Cardiac septum (tissue), 1 donor: ENCODE measurements at places on chromosomes 1 and 21. TPM values are rescaled to one million over a fixed set of nuclear protein-coding genes. Genes with fewer than 3 reads are reported as not detected.
A peak's percentile ranks its signal among the peaks of the same experiment; 100 is the strongest.

- DNase-seq = no peak
These were observed 16.8 kb downstream of the UCK2 start for GRCh38 chr1:165844114-165844798.

DNA sequence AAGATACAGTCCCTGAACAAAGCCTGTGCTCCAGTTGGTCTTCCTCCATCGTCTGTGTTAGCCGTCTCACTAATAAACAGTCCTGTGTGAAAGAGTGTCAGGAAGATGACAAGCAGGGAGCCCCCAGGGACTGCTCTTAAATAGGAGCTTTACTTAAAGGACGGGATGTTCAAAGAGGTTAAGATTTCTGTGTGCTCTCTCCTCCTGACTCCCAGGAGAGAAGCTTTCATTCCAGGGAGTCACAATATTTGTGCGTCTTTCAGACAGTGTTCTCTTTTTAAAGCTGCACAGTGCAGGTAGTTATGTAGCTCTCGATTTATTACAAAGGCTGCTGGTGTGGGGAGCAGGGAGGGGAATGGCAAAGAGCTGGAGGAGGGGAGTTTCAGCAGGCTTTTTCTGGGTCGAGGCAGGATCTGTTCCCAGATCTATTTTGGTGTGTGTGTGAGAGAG, 43.5 kb downstream of the STYXL2 start:
- no peak for DNase-seq

Gene MROH9
- not detected for total RNA-seq

Gene FDPS
- 83.1 TPM for total RNA-seq

DNA sequence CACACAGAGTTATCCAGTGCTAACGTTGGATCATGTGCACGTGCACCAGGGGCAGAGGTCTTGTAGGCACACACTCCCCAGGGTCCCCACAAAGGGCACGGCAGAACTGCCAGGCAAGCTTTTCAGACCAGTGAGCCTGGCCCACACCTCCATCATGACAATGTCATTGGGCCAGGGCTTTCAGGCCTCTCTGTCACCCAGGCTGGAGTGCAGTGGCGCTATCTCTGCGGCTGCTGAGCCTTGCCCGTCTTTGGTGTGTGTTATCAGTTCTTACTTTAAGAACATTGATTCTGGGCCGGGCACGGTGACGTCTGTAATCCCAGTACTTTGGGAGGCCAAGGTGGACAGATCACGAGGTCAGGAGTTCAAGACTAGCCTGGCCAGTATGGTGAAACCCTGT, 44.2 kb downstream of the PKNOX1 start:
- no peak for DNase-seq

GRCh38 chr1:206575165-206575893, 36.9 kb downstream of the EIF2D start:
- DNase-seq = peak; percentile 82

GRCh38 chr1:234589854-234590620, 19.9 kb downstream of the IRF2BP2 start:
- no peak for DNase-seq

DNA sequence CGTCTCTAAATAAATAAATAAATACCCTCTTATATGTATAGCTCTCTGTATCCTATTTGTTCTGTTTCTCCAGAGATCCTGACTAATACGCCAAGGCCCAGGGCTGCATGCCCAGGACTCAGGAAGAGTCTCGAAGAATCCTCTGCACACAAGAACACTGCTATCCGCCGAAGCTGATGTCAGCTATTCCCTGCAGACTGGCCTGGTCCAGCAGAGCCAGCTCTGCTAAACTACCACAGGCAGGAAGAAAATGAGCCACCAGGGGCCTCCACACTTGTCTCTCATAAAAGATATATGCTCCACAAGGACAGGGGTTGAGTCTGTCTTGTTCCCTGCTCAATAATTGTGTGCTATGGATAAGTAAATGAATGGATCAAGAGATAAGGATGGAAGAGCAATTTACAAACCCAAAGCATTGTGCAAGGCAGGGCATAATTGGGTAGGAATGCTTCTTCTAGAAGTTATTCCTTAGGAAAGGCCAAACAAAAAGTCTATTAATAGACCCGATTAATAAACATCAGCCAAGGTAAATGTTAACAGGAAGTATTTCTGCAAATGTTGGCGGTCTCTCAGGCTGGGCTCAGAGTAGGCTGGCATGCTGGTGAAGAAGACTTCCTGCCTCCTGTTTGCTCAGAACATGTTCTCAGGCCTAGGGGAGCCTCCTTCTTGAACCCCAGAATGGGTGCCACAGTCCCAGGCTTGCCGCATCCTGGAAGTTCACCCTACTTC, 26.3 kb upstream of the MAN1C1 start:
- no peak for DNase-seq

DNA sequence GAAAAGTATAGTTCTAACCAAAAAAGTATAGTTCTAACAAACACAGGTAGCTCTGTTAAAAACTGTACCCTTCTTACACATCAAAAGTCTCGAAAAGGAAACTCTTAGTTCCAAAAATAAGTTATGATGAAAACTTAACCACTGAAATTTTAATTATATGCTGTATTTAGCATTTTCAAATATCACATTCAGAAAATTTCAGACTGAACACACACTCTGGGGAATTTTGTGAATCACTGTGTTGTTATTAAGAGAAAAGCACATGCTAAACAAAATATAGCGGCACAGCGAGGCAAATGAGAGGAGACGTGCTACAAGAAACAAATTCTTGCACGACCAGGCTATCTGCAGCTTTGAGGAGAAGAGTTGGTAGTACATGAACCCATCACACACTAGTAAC, 30.4 kb downstream of the VAV3 start:
- no peak for DNase-seq

- no peak for DNase-seq
These were observed 10.7 kb downstream of the TRIM46 start for GRCh38 chr1:155184351-155184811.

Gene FHL3
- total RNA-seq = 9.8 TPM

GRCh38 chr21:25934771-25935224, 200.0 kb downstream of the GABPA start:
- peak; percentile 82 for DNase-seq

- DNase-seq = no peak
These were observed 13.4 kb upstream of the UAP1 start for GRCh38 chr1:162548170-162548569.

Gene LEMD1
- not detected for total RNA-seq

GRCh38 chr1:178241057-178241456, 147.2 kb downstream of the RASAL2 start:
- no peak for DNase-seq

Gene LORICRIN
- total RNA-seq = not detected

GRCh38 chr21:38822778-38823238, 17.1 kb downstream of the ETS2 start:
- no peak for DNase-seq

DNA sequence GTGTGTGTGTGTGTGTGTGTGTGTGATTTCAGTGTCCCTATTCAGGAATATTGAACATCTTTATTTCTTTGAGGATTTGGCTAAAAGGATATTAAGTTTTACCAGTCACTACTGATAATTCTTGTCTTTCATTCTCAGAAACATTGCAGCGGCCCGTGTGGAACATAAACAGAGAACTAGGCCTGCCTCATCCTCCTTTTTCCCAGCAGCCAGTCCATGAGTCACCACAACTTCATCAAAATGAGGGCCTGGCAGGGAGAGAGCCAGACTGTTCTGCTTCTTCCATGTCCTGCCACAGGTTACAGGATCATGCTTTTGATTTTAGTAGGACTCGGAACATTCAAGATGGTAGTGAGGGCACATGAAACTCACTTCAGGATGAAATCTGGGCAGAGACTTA, 50.7 kb downstream of the LRIG2 start:
- no peak for DNase-seq

DNA sequence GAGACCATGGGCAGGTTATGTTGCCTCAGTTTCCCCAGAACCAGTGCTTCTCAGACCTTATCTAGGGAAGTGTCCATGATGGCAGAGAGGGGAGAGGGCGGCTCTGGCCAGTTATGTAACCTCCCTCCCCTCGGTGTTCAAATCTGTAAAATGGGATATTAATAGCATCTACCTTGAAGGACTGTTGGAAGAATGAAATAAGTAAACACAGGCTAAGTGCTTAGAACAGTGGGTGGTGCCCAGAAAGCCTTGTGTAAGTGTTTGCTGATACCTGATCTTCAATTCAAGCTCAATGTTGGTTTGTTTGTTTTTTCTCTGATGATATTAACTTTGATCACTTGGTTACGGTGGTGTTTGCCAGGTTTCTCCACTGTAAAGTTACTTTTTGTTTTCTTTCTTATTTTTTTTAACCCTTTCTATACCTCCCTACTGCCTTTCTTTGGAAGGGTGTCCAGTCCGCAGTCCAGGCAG, 34.9 kb downstream of the EPHA2 start:
- DNase-seq = no peak

DNA sequence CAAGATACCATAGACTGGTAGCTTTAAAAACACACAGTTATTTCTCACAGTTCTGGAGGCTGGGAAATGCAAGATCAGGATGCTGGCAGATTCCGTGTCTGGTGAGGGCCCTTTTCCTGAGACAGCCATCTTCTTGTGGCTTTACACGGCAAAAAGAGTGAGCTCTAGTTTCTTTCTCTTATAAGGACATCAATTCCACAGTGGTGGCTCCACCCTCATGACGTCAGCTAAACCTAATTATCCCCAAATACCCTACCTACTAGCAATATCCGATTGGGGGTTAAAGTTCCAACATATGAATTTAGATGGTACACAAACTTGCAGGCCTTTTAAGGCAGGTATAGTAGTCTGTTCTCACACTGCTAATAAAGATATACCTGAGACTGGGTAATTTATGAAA, 77.7 kb downstream of the PRRX1 start:
- DNase-seq = no peak

DNA sequence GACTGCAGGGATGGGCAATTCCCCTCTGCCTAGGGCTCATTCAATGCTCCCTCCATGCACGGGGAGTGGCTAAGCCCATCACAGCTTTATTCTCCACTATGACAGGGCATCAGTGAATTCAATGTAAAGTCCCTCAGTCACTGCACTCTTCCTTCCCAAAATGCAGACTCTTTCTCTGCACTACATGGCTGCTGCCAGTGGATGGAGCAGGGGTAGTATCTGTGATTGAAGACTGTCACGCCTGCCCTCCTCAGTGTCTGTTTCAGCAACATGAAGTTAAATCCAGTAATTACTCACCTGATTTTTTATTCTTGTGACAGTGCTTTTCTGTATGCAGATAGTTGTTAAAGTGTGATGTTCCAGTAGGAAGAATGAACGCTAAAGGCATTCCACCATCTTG, 1323.2 kb downstream of the AMY1C start:
- no peak for DNase-seq

GRCh38 chr1:208134491-208134890, 109.7 kb downstream of the PLXNA2 start:
- no peak for DNase-seq

- DNase-seq = no peak
These were observed 412.5 kb downstream of the PTPRU start for GRCh38 chr1:29648798-29649188.

DNA sequence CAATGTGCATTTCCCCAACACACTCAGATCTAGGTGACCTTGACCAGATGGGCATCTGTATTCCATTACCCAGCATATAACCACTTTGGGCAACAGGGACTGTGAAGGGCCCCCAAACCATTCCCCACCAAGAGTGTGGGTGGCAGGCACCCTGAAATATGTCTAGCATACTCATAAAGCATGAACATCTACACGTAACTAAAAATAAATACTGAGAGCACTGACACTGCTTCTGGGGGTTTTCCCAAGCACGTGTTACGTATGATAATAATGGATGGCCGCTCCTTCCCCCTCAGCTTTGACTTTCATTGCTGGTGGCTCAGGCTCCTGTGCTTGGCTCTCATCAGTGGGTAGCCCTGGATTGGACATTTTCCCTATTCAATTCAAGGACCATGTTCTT, 39.1 kb downstream of the IGSF3 start:
- DNase-seq = no peak

- no peak for DNase-seq
These were observed 7.2 kb downstream of the APCS start for GRCh38 chr1:159594625-159595405.
